ENCODE measurements at places on chromosomes 3 and 15.

DNA sequence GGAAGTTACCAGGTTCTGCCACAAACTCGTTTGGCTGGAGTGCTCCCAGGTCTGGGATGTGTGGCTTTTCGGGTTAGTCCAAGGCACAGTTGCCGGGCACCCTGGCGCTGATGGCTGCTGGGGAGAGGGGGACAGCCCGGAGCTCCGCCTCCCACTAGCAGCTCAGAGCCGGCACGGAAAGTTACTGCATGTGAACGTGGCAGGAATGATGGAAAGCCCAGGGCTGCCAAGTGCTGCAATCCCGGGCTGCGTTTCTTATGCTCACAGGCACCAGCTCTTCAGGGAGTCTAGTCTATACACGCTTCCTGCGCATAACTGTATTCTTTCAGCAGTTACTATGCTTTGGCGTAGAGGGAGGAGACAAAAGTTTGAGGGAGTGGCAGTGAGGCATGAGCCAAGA is 141.8 kb upstream of the ICE2 start:
- DNase-seq = no peak

DNA sequence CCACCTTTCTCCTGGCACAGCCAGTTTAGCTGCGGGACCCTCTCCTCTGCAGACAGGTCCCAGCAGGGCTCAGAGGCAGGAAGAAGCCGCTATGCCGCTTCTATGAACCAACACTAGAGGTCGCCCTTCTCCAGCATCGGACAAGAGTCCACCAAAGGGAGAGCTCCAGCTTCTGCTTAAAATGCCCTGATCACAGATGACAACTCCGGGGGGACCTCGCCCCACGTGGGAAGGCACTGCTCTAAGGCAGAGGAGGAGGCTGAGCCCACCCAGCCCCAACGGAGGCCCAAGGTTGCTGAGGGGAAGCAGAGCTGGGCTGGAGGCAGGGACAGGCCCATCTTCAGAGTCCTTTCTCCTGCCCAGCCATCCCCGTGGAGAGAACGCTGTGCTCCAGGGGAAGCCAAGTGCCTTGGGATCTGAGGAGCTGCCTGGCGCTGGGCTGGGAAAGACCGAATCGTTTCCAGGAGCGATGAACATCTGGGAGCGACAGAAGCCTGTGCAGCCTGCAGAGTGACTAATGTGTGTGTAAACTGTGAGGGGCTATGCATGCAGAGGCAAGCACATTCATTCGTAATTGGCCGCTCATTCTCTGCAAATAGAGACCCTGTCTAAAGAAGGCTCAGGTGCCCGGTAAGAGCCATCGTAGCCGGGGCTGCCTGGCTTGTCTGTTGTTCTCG is 43.5 kb upstream of the BDH1 start:
- DNase-seq = peak; percentile 87

GRCh38 chr3:7293286-7293685 is 432.4 kb downstream of the GRM7 start:
- no peak for DNase-seq

DNA sequence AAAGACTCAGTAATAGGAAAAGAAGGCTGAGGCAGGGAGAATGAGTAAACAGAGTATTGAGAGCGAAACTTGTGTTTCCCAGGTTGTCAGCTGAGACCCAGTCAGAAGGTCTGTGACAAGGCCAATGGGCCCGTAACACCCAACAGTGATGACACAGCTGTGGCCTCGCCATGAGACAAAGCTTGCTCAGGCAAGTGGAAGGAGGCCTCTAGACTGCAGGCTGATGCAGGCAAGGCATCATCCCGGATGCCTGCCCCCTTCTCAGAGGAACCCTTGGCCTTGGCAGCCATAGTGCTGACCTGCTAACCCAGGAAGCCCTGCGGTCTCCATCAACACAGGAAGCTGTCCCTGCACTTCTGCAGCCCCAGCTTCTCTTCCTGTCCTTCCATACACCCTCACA is 15.4 kb downstream of the RAB6B start:
- DNase-seq = no peak

DNA sequence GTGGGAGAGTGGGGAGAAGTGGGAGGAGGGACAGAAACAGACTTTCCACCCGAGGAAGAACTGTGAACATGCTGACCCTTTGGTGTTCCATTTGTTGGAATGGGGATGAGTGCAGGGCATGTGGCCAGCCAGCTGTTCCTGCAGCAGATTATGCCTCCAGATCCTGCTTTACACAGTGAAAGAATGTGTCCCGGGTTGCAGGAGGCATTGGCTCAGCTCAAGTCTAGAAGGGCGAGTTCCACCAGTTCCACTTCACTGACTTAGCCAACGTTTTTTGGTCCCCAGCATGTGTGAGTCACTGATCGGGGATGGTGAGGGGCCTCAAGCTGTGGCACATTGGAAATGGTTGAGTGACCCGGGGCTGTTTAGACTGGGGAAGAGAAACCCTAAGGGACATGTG is 307.0 kb upstream of the ROPN1 start:
- no peak for DNase-seq

DNA sequence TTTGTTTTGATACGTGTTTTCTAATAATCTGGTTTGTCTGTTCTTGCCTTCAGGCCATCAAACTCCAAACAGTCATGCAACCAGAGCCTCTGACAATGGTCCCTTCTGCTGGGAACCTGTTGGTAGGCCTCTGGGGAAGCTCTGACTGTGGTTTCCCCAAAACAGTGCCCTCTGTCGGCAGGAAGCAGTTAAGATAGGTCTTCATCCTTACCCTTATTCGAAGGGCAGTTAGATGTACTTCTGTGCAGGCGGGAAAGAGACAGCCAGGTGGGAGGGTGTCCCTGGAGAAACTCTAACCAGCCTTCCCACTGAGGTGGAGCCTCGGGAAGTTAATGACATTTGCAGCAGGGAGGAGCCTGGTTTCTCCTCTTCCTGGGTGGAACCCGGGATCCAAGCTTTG is 81.6 kb upstream of the CHMP2B start:
- no peak for DNase-seq

GRCh38 chr3:21392526-21392925 is 358.5 kb downstream of the ZNF385D start:
- DNase-seq = no peak

DNA sequence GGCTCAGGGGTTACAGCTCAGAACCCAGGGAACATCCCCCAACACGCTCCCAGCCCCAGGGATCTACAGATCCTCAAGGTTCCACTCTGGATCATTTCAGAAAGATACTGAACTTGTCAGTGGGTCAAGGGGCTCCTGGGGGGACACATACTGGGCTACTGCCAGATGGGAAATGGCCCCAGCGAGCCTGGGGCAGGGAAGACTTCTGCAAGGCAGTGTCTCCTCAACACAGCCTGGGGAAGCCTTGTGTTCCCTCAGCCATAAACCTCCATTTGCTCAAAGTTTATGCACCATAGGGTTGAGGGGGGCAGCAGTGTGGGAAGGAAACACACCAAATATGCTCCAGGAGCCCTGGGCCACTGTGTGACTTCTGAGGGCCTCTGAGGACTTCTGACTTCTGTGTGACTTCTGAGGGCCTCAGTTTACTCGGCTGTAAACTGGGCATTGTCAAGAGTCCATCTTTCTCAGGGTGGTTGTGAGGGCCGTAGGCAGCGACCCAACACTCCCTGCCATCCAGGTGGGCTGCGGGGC is 58.4 kb downstream of the IQSEC1 start:
- no peak for DNase-seq

DNA sequence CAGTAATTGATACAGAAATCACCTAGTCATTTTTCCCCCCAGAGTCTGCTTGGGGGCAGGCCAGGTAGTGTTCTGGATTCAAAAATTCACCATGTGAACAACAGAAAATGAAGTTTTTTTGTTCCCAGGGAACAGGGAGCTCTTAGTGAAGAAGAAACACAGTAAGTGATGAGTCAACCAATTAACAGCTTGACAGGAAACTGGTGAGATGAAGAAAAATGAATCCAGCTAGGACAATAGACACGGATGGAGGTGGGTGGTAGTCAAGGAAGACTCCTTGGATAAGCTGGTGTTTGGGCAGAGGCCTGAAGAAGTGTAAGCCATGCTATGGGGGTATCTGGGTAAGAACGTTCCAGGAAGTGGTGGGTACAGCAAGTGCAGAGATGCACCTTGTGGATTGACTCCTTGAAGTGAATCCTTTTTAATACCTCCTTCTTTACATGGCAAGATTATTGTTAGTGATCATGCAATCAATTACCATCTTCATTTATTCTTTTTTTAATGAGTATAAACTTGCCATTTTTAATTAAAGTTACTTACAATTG is 339.9 kb upstream of the RGMA start:
- DNase-seq = no peak

GRCh38 chr3:67349551-67350174 is 304.7 kb downstream of the SUCLG2 start:
- no peak for DNase-seq

DNA sequence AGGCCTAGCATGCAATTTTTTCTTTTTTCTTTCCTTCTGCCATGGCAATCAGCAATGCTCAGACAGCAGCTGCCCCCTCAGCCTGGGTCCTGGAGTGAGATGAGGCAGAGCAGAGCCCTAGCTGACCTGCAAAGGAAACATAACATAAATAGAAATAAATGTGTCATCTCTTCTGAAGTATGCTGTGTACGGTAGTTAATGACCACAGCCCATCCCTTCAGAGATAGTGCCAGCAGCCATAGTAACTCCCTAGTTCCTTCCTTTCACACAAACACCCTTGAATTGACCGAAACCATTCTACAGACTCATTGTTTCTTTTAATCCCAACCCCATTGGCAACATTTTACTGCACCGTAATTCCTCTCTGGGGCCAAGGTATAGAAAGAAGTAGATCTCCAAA is 8.4 kb upstream of the CD47 start:
- DNase-seq = no peak

DNA sequence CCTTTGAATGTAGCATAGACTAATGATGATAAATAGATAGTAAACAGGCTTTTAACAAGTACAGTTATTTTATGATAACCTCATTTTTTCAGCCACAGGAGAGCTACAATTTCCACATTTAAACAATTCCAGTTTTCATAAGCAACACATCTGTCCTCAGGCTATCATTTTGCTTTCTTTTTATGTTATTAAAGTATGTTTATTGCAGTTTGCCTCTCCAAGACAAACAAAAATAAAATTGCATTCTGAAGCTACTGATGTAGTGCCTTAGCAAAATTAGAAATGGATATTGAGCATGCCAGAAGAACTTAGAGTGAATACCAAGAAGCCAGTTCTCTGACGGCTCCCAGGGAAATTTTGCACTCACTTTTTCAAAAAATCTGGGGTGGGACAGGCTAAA is 140.6 kb upstream of the ABHD17C start:
- DNase-seq = no peak

- peak; percentile 55 for DNase-seq
These were observed 319 bp downstream of the LNP1 start for GRCh38 chr3:100401674-100402041.

GRCh38 chr3:134486577-134487041 is 752 bp downstream of the CEP63 start:
- DNase-seq = peak; percentile 35

- DNase-seq = peak; percentile 92
These were observed 752 bp downstream of the C15orf39 start for GRCh38 chr15:75202251-75203016.

GRCh38 chr3:138724443-138724842 is 110.3 kb downstream of the PIK3CB start:
- DNase-seq = no peak

- DNase-seq = no peak
These were observed 112.4 kb downstream of the ADCY5 start for GRCh38 chr3:123336441-123336851.

GRCh38 chr3:116291141-116291540 is 154.1 kb downstream of the LSAMP start:
- DNase-seq = no peak

DNA sequence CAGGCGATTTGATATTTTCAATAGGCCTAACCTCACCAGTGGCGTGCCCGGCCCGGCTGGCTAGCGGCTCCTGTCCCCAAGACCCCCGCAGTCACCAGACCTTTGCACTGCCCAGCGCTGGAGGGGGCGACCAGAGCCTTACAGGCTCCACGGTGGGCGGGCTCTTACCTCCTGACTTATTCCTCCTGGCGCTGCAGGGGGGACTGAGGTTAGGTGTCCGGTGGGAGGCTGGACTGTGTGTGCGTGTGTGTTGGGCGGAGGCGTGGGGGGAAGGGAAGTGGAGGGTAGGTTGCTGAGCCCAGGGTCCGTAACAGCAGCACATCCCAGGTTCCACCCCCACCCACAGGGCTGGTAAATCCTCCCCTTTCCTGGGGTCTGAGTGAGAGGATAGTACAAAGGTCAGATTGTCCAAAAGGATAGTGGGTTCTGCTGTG is 27.5 kb upstream of the THRB start:
- no peak for DNase-seq

- no peak for DNase-seq
These were observed 42.5 kb upstream of the TPM1 start for GRCh38 chr15:62999923-63000561.

GRCh38 chr3:129602730-129603560 is 3.5 kb downstream of the PLXND1 start:
- no peak for DNase-seq

DNA sequence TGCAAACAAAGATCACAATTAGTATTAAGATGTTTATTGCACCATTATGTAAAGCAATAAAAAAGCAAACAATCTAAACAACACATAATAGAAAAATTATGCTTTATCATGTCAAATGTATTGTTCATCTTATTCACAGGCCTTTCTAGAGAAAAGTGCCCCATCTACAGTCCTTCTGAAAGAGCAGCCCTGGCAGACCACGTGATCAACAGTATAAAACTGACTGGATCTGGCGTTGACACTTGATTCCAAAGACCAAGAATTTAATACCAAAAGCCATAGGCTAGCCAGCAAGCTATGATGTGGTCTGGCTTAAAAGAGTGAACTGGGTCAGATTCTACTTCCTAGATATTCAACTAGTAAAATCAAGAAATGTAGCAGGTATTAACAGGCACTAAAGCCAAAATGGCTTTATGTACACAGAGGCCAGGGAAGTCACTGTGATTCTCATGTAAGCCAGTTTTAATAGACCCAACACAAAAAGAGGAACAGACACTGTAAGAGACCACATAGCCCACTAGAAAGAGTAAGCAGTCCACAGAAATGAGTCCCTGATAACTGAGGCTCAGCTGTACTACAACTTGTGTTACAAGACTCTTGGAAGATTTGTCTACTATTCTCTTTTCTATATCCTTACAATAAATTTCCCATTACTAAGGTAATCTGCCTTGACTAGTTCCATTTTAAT is 32.5 kb downstream of the DMXL2 start:
- DNase-seq = no peak
